ENCODE measurements at places on chromosomes 13 and 19. TPM values are rescaled to one million over a fixed set of nuclear protein-coding genes. Genes with fewer than 3 reads are reported as not detected.

- no peak for DNase-seq
Measured at GRCh38 chr19:18586306-18586705, 2.3 kb upstream of the REX1BD start.

The DKKL1 gene
- 0.19 TPM for total RNA-seq

DNA sequence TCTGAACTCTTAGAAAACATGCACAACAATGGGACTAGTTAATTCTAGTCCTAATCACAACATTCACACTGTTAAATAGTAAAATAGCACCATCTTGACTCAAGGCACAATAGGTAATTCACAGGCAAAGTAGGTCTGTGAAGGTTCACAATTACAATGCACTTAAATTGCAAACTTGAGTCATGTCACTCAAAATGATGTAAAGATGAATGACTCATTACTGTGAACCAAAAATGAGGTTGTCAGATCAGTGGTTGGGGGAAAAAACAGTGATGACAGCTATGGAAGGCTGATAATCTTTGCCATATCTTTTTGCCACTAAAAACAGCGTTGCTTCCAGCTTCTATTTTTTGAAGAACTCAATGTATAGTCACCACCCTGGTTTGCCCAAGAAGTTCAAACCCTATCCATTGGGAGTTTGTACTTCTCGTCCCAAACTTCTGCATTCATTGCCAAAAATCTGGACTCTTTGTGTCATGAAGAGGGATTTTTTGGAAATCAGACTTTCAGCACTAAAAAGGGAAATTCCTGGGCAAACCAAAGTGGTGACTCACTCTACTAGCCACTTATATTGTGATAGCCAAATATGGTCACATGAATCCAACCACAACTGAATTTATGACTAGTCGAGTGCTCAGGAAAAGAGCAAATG, 200.9 kb upstream of the TMTC4 start:
- DNase-seq, result peak; percentile 94

- no peak for DNase-seq
Measured at GRCh38 chr13:86870444-86870843, 800.7 kb upstream of the SLITRK5 start.

The JAK3 gene
- 12.1 TPM for total RNA-seq

DNA sequence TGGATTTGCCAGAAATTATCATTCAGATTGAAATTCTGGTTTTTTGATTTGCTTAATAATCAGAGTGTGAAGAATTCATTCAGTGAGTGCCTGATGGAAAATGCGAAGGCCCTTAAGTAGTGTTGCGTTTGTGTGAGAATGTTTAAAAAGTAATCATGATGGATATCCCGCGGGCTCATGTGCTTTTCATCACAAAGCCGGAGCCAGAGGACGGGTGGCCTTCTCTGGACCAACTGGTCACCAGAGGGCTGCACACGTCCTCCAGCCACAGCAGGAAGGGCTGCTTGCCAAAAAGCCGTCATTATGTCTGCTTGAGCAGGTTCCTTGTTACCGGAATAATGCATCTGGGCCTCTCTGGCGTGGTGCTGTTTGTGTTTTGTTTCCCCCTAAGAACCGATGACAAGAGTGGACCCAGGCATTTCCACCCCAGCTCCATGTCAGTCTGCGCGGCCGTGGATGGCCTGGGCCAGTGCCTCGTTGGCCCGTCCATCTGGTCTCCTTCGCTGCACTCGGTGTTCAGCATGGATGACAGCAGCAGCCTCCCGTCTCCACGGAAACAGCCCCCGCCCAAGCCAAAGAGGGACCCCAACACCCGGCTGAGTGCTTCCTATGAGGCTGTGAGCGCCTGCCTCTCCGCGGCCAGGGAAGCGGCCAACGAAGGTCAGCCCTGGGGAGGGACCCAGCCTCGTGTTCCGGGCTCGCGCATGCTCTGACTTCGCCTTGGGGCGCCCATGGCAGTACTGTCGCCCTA, 497.7 kb downstream of the MYO16 start:
- DNase-seq, result no peak

The FFAR3 gene
- not detected for total RNA-seq

DNA sequence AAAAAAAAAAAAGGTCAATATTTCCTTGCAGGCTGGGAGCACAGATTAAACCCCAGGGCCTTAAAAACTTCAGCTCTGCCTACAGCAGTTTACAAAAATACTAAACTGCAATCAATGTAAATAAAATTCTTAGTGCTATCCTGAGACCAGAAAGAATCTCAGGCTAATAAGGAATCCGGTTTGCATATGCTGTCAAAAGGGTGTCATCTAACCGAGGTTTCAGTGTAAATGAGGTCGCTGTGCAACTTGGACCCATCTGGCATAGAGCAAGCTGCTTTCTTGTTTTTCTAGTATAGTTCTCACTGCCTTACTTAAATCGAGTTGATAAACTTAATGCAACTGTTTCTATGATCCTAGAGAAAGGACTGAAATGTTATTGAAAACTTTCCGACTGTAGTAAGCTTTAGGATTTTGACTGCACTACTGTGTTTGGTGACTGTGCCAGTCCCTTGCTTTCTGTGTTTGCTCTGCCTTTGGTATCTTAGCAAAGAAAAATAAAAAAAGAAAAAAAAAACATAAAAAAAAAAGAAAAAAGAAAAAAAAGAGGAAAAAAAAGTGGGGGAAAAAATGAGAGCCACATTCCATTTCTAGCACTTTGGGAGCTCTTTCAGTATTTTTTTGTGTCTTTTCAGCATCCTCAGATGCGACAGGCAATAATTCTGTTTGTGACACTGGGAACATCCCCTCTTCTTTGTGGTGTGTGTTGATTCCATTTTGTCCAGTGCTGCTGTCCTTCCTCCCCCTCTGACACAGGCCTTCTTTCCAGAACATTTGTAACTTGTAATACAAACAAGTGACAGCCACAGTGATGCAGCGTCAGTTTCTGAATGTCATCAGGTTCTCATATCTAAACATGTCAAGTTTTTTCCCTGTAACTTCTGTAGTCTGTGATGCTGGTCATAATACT, 340.5 kb downstream of the ZNF536 start:
- no peak for DNase-seq

The OVOL3 gene
- not detected for total RNA-seq

The CD22 gene
- 0.29 TPM for total RNA-seq

GRCh38 chr13:94641409-94641941, 39.8 kb downstream of the GPR180 start:
- DNase-seq, result peak; percentile 60

The PNMA8B gene
- 0.29 TPM for total RNA-seq

- no peak for DNase-seq
Measured at GRCh38 chr13:91228940-91229339, 118.5 kb upstream of the MIR17HG start.

GRCh38 chr19:2255982-2256685, at the start of gene JSRP1:
JSRP1 (minus strand) TSS chr19:2256417; CDS start chr19:2255314, 1,103 bp downstream.
- no peak for DNase-seq

GRCh38 chr13:98141509-98142379, 1.1 kb upstream of the FARP1 start:
- DNase-seq, result no peak

DNA sequence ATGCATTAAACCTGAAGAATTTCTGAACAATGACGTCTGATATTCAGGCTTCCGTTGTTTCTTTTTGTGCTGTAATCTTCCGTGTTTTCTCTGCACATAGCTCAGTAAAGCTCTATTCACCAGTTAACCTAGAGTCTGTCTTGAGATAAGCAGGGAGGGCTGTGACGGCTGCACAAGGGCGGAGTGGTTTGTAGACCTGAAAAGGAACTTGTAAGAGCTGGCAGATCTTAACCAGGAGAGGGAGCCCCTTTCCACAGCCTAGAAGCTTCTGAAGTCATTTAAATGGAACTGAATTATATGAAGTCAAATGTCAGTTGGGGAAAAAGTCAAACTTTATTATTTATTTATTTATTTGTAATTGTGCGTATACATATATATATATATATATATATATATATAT, 27.5 kb downstream of the DPRX start:
- DNase-seq, result peak; percentile 14

DNA sequence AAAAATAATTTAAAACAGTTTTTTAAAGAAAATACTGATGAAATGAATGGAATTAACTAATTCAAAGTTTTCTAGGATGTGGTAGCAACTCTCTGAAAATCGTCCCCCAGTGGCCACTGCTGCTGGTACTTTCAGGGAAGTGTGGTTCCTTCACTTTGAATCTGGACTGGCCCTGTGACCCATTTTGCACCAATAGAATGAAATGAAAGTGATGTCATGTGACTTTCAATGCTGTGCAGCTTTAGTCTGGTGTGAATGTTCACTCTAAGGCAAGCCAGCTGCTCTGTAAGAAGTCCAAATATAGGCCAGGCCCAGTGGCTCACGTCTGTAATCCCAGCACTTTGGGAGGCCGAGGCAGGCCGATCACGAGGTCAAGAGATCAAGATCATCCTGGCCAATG, 26.4 kb upstream of the HNRNPA1L2 start:
- no peak for DNase-seq
